ENCODE measurements at places on chromosomes 11 and 22.

DNA sequence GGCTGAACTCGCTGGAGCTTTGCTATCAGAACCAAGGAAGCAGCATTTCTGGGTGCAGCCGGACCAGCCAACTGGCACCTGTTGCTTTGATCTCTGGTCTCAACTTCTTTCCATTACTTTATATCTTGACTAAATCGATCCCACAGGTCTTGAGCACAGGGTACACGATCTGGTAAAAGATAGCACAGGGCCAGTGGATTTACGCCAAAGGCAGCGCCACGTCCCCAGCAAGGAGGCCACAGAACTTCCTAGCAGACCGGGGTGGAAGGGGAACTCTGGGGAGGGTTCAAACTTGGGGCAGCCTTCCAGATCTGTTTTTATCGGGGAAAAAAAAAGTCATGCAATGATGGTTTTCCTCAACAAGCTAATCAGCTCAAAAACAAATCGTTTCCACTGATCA, 14.0 kb downstream of the VPS37C start:
- no peak for DNase-seq

DNA sequence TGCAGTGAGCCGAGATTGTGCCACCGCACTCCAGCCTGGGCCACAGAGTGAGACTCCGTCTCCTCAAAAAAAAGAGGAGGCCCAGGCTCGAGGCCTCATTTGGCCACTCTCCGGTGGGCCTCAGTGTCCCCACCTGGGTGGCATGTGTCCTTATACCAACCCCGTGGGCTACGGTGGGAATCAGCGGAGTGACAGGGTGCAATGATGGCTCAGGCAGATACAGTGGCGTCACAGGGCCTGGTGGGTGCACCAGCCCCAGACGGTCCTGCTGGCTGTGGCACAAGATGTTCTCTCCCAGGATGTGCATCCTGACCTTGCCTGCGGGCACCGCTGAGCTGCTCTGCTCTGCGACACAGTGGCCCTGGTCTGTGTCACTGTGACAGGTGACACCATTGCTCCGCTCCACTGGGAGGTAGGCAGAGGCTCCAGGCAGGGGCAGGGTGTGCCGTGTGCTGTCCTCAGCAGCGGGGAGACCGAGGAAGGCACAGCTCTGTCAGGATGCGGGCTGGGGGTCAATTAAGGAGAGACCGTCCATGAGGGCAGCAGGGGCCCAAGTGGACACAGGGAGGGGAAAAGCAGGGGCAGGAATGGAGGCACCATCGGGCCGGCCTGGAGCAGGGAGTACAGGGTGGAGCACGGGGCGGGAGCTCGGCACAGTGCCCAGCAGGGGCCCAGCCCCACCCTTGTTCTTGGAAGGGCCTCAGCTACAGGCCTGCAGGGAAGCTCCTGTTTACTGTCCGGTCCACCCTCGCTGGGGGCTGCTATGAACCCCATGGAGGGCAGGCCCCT, 21.7 kb upstream of the TH start:
- peak; percentile 7 for DNase-seq

DNA sequence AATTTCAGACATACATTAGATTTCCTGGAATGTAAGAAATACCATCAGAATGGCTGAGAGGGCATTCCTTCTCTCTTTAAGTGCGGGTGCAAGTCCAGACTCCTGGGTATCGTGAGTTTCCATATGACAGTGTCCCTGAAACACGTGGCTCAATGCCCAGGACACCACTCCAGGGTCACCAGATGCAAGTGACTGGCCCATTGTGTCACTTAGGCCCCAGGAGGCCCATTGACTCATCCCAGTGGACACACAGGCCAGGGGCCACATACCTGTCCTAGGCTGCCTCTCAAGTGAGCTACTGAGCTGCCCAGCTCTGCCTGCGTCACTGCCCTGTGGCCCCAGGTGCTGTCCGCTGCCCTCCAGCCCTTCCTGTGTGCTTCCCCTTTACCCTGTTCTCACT, 18.5 kb downstream of the FBLN1 start:
- DNase-seq = no peak

GRCh38 chr11:62306227-62306626, 7.4 kb upstream of the SCGB1D4 start:
- DNase-seq = no peak

DNA sequence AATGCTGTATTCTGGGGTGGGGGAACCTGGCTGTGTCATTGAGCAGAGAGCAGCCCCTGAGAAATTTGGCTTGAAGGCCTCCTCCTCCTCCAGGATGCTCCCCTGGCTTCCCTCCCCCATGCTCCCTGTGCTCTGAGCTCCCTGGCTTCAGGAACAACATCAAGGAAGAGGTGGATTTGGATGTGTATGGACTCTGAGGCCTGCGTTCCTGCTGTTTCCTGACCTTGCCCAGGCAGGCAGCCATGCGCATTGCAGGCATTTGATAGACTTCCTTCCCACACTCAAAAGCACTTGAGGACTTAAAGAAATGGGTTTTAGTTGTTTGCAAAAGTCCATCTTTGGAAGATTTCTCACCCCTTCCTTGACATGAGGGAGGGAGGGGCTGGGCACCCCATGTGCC, 1317.1 kb downstream of the BRD1 start:
- no peak for DNase-seq

DNA sequence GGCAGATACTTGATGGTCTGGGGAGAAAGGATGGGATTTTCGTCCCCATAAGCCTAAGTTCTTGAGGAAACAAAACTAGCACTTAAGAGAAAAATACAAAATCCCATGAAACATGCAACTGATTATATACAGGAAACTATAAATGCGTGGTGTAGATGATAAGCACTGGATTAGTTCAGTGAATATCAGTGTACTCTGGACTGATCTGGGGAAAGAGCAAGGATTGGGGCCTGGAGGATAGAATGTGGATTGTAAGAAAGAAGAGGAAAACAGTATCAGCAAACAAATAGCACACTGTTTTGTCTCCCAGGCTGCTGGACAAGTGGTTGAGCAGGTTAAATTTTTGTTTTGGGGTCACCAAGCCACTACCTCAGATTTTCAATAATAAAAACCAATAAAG, 49.8 kb downstream of the DCUN1D5 start:
- no peak for DNase-seq

DNA sequence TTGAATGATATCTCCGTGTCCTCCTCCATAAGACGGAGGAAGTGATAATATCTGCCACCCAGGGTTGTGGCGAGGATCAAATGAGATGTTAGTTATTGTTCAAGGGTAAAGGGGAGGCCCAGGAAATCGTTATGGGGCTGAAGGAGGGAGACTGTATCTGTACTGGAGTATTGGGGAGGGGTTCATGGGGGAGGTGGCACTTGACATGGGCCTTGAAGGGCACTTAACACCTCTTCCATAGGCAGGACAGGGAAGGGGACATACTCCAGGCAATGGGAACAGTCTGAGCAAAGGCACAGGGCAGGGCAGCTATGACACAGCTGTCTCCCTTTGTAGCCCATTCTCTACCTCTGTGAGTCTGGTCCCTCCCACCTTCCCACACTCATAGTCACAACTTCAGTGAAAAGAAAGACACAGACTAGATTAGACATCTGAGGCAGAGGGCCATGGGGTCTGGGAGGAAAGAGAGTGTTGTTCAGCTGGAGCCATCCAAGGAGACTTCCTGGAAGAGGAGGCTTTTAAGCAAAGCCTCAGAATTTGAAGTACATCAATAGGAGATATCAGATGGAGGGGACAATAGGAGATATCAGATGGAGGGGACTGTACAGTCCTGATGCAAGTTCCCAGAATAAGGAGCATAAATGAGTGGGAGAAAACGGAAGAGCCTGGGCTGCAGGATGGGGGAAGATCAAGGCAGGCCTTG, 15.8 kb upstream of the DGKZ start:
- DNase-seq = no peak

DNA sequence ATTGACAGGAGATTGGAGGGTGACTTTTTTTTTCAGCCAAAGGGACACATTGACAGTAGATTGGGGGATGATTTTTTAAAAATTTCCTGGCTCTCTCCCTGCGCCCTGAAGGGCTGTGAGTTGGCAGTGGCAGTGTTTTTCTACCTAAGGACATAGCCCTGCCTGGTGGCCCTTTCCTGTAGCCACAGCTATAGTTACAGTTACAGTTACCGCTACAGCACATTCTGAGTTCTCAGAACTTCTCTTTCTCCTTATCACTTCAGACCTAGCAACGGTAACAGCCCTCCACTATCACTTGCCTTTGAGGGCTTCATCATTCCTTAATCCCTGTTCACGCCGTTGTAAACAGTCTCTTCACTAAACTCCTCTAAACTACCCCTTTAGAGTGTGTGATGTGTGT, 684 bp downstream of the MRGPRX2 start:
- DNase-seq = peak; percentile 69

DNA sequence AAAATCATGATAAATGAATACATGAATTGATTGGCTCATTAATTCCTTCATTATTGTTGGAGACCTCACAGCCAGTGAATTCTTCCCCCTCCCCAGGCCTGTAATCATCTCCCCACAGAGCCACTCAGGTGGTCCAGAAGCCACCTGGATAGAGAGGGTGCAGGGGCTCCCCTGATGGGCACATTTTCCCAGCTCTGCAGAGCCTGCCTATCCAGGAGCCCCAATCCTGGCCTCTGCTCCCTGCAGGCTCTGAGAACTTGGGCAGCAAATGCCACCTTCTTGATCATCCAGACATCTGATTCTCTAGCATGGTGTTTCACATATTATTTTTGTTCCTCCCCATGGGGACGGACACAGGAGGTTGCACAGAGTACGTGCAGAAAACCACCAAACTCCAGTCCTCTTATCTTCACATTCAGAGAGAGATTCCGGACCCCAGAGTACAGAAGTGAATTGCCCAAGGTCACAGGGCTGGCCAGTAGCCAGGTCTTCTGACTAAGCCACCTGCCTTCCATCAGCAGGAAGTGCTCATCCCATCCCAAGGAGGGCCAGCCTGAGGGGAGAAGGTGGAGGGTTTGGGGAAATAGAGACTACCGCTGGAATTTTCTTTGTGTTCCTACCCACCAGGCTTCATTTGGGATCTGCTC, 348.0 kb downstream of the BUD13 start:
- peak; percentile 19 for DNase-seq

- DNase-seq = peak; percentile 80
Measured at GRCh38 chr22:24208012-24208749, 26.9 kb downstream of the SUSD2 start.

DNA sequence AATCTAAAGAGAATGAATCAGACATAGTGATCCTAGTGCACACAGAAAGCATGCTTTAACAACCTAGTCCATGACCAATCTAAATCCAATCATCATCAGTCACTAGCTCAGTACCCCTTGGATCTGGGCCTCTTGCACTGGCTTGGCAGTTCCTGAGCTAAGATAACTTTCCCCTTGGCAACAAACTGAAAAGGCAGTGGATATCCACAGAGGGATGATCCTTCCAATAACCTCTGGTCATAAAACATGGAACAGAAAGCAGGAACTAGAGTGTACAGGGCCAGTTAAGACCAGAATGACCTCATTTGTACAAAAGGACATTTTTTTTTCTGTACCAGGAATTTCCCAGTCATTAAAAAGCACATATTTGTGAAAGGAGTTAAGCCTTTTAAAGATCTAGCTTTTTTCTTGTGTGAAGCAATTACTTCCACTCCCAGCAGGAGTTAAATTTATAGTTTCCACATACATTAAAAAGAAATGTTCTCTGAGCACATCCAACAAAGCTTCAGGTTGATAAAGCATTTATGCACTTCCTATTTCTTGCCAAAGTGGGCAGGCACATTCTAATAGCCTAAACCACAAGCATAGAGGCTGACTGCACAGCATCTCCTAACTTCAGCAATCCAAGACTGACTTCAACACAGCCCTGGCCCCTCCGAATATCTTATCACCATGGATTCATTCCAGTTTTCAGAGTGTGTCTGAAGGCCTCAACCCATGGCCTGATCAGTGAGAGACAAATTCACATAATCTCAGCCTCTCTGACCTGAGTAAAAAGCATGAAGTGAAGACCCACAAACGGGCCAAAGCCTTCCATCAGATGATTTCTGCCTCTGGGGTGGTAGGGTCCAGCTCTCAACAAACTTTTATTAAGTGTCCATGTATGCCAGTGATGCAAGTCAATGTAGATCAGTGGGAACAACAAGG, 29.9 kb downstream of the GUCY1A2 start:
- DNase-seq = peak; percentile 30

- DNase-seq = no peak
Measured at GRCh38 chr22:41920271-41920976, 5.5 kb upstream of the SHISA8 start.

- DNase-seq = no peak
Measured at GRCh38 chr11:17714356-17714854, 5.0 kb upstream of the MYOD1 start.

- DNase-seq = peak; percentile 93
Measured at GRCh38 chr11:59918987-59919589, 19.1 kb upstream of the OOSP1 start.

- DNase-seq = peak; percentile 76
Measured at GRCh38 chr11:78860720-78861422, 286.2 kb upstream of the NARS2 start.

DNA sequence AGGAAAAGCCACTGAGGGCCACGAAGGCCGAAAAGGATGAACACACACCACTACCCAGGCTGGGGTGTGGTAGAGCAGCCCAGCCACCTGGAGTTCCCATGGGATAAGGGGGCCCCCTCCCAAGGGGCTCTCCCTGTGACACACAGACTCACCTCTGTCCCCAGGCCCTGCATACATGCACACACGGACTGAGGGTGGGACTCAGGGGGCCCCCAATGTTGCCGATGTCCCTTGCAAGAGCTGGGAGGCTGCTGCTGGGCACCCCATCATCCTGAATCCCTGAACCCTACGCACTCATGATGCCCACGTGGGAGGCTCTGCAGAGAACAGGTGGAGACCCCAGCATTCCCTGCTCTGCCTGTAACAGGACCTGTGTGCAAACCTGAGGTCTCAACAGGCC, 14.5 kb downstream of the SHANK2 start:
- DNase-seq = no peak

DNA sequence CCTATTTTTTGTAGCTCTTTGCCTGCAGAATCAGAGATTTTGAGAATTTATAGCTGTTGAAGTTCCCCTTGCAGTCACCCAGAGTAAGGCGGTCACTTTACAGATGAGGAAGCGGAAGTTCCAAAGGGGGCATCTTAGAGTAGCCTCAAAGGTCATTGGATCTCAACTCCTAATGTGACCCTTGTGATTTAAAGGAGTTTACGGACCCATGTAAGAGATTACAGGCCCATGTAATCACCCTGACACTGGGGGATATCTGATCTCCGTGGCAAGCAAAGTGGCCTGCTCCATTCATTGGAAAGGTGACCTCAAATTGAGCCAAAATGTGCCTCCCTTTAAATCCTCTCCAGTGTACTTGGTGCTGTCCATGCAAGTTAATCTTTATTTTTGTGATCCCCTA, 15.7 kb downstream of the P2RX3 start:
- DNase-seq = peak; percentile 10

DNA sequence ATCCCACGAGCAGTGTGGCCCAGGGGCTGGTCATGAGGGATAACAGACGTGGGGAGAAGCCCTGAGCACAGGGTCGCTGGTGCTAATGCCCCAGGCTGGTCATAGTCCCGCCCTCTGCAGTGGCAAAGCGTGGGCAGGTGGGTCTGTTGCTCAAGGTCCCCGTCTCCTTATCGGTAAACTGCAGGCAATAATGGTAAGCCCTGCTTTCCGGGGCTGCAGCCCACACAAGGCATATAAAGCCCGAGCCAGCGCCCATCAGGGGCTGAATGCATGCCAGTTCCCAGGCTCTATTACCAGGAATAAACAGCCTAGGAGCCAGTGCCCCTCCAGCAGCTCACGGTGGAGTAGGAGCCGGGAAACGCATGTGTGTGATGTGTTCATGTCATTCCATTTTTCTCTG, 261.0 kb downstream of the BRD1 start:
- DNase-seq = peak; percentile 72

Measured in OCI-M1 (cell line).